ENCODE measurements at places on chromosomes 7 and 10.

DNA sequence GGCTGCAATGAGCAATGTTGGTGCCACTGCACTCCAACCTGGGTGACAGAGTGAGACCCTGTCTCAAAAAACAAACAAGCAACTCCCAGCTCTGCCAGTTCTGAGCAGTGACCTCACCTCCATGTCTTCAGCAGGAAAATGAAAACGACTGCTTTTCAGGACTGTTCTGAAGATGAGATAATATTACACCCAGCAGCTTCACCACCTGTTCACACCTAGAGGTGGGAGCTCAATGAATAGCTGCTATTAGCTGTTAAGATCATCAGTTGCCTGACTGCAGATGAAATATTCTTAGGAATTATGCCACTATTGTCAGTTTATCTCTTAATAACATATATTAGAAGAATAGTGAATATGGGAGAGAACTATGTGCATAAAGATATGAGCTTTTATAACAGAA lies 48.4 kb upstream of the CYTH3 start:
- DNase-seq: no peak

GRCh38 chr7:27842851-27843250 lies 102.9 kb downstream of the TAX1BP1 start:
- no peak for DNase-seq

- DNase-seq: no peak
Observed at GRCh38 chr10:73965890-73966768, 31.8 kb upstream of the VCL start.

DNA sequence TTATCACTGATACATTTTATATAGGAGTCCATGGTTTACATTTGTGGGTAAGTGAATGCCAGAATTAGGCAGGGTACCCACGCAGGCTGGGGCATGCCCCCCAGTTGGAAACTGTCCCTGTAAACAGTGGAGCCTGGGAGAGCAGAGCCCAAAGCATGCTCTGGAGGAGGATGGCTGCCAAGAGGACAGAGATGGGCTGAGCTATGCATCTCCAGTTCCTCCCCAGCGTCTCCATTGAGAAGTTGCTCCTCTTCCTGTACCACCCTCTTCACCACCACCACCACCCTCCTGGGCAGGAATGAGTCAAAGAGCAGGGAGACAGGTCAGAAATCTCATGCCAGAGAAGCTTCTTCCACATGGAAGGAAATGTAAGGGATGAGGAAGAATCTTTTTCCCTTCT lies 67.7 kb upstream of the KMT2E start:
- DNase-seq: no peak

DNA sequence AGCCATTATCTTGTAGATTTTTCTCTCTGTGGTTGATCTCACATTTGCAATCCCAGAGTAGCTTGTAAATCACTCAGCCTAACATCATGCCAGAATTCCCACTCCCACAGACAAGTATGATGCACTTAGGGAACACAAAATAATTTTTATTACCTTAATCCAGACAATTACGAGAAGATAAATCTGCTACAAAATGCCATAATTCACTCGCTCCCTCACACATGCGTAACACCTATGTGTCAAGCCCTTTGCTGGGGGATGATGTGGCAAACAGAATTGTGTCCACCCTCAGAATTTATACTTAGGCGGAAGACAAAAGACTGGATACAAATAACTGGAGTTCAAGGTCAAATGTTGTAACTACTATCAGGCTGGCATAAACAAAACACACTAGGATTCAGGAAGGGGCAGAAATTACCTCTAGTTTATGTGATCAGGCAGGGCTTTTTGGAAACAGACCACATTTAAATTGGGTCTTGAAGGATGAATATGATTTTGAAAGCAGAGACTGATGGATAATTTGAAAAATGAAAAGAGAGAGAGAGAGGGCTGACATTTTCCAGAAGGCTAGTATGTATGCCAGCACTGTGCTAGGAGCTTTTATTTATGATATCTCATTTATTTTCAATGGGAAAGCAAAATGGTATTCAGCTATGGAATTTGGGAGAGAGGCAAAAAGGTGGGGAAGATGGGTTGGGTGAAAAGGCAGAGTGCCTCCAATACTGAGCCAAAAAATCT lies 69.8 kb downstream of the DOCK4 start:
- DNase-seq: no peak

DNA sequence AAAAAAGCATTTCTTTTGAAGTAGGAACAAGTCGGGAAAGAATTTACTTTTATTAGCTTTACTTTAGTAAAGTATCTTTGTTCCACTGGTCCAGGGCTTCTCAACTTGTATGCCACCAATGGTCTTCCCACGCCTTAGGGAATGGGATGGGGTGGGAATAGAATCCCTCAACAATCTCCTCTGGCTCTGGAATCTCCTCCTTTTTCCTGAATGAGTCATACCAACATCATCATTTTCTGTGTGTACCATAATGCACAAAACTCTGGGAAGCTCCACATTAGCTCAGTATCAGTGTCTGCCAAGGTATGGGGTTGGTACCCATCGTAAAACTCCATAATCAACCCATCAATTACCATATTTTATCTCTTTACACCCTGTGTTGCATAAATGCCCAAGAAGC lies 159.4 kb upstream of the BMPER start:
- DNase-seq: no peak

DNA sequence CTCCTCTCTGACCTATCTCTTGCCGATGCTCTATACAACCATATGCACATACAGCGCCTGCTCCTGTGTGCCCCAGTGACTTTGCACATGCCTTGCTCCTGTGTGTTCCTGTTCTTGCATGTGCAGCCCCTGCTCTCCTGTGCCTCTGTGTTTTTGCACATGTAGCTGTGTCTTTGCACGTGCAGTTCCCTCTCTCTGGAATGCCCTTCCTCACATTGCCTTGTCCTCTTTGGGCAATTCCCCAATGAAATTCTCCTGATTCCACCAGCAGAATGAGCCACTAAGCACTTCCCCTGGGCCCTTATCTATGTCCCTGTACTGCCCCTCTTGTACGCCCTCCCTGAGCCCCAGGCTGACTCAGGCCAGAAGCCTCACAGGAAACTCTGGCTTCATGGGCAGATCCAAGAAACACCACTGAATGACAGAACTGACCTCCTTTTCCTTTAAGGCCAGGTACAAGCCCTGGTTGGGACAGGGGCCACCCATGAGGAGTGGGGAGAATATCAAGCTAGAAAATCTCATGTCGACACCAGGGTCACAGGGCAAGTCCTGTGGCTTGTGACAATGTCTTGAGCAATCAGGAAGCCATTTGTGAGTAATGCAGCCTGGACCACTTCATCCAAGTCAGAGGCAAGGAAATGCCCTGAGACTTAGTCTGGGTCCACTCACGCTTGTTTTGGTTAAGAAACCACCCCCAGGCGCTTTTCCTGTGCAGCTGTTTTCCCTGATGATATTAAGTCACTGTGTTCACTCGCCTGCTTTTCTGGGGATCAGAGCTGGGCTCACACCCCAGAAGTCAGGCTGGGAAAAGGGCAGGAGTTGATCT lies 1.9 kb upstream of the ARHGAP22 start:
- no peak for DNase-seq

DNA sequence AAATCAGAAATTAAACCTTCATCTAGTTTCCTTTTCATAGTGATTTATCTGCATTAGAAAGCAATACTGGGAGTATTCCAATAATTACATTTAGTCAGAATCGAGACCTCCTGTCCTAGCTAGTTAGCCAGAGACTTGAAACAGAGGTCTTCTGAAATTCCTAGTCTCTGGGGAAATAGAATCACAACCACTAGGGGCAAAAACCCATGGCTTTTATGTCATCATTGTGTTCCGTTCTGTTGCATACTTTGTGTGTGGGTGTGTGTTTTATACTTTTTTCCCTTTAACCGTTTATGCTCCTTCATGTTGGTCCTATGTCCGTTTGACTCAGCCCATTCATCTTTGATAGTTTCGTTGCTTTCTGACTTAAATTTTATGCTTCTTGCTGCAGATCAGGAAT lies 79.8 kb downstream of the RALA start:
- DNase-seq: no peak

- no peak for DNase-seq
Observed at GRCh38 chr7:141451232-141451631, 100.0 kb upstream of the AGK start.

GRCh38 chr7:35491233-35491632 lies 203.7 kb downstream of the HERPUD2 start:
- DNase-seq: no peak

DNA sequence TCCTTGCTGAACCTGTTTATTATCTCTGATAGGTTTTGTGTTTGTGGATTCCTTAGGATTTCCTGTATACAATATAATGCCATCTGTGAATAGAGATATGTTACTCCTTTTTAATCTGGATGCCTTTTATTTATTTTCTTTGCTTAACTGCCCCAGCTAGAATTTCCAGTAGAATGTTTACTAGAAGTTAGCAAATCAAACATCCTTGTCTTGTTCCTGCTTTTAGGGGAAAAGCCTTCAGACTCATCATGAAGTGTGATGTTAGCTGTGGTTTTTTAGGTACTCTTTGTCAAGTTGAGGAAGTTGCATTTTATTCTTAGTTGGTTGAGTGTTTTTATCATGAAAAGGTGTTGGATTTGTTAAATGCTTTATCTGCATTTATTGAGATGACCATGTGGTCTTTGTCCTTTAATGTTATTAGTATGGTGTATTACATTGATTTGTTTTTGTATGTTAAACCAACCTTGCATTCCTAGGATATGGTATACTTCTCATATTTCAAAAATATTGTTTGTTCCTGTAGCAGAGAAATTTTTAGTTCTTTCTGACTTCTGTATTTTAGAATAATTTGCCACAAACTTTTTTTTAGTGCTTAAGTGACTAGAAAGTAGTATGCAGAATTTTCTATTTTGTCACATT lies 24.3 kb downstream of the PPP2R2D start:
- no peak for DNase-seq

All from GM12891 (cell line).